ENCODE measurements at places on chromosomes 3 and 15. TPM values are rescaled to one million over a fixed set of nuclear protein-coding genes. Genes with fewer than 3 reads are reported as not detected.

The IL17RC gene
- 30.1 TPM for total RNA-seq

The SCAANT1 gene
- not detected for total RNA-seq

The SYNM gene
- 5.6 TPM for total RNA-seq

The RTP4 gene
- not detected for total RNA-seq

The EXD1 gene
- total RNA-seq = not detected

The NTRK3 gene
- 0.23 TPM for total RNA-seq

The CHDH gene
- under 0.01 TPM for total RNA-seq

The TMCO5A gene
- not detected for total RNA-seq

The CLSTN2 gene
- 0.13 TPM for total RNA-seq

The IL17RB gene
- total RNA-seq = not detected

The TLR9 gene
- total RNA-seq = not detected

- no peak for DNase-seq
Observed at GRCh38 chr3:1677576-1678156, 421.0 kb upstream of the CNTN4 start.

- DNase-seq = no peak
Observed at GRCh38 chr3:71443332-71443731, 140.2 kb downstream of the FOXP1 start.

DNA sequence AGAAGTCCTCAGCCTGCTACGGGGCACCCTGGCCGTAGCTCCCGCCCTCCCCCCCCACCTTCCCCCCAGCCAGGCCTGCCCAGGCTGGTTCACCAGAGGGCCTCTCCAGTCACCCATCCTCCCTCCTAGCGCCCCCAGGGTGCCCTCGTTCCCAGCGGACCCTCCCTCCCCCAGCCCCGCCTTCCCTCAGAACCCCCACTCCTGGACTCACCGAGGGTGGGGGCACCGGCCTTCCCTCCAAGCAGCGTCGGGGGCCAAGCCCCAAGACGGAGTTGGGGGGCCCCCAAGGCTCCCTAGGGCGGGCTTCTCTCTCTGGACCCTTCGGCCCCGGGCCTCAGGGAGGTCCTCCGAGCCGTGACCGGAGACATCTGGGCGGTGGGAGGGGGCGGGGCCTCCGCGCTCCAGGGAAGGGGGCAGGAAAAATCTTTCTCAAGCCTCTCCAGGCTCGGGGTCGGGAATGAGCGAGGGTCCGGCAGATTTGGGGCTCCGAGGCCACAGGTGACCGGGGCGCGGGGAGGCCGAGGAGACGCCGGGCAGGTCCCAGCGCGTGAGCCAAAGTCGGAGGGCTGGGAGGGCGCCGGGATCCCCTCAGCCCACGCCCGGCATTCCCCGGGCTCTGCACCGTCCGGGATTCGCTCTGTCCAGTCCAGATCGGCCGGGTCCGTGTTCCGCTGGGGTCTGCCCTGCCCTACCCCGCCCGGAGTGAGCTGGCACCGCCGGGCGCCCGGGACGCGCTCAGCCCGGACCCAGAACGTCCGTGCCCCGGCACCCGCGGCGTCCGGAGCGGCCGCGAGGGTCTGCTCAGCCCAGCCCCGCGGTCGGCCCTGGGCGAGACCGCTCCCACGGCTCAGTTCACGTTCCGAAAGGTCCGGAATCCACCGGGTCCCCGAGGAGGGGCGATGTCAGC, 999 bp downstream of the INSYN1 start:
- no peak for DNase-seq

GRCh38 chr3:178482981-178483380, 53.3 kb upstream of the KCNMB2 start:
- peak; percentile 54 for DNase-seq

- DNase-seq = peak; percentile 52
Observed at GRCh38 chr3:105495021-105495420, 128.3 kb downstream of the ALCAM start.

- peak; percentile 86 for DNase-seq
Observed at GRCh38 chr15:59528961-59529402, 82.6 kb upstream of the GCNT3 start.

- DNase-seq = peak; percentile 15
Observed at GRCh38 chr3:175020101-175020500, 161.0 kb downstream of the NAALADL2 start.

- peak; percentile 25 for DNase-seq
Observed at GRCh38 chr15:77107068-77107467, 36.2 kb upstream of the TSPAN3 start.

GRCh38 chr3:101942356-101942755, 93.0 kb downstream of the NFKBIZ start:
- peak; percentile 65 for DNase-seq

GRCh38 chr3:168024537-168024941, 71.2 kb downstream of the GOLIM4 start:
- peak; percentile 97 for DNase-seq

DNA sequence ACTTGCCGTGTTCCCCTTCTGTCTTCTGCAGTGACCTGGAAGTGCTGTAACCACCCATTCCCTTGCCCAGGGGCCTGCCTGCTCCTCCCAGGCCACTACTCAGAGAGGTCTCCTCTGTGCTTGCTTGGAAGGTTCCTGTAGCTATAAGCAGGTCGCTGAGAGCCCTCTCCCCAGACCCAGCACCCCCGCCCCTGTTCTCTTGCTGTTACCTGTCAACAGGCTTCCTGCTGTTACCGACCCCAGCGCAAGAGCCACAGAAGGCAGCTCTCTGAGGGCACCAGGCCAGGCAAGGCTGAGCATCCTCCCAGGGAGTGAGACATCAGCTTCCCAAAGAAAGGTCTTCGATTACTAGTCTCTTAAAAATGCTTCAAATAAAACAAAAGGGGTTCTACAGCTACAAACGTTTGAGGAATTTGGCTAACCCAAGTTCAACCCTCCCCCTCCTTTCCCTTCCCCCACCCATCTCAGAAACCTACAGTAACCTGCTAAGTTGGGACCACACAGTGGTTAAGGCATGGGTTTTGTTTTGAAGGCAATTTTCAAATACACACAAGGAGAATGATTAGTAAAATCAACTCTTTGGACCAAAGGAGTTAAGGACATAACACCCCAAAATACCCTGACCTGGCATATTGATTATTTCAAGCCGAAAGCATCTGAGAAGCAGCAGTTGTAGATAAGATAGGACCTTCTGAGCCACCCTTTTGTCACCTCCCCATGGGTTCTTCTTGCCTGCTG, 74.9 kb upstream of the MFGE8 start:
- no peak for DNase-seq

GRCh38 chr15:69118089-69118488, 42.3 kb upstream of the GLCE start:
- DNase-seq = peak; percentile 20

DNA sequence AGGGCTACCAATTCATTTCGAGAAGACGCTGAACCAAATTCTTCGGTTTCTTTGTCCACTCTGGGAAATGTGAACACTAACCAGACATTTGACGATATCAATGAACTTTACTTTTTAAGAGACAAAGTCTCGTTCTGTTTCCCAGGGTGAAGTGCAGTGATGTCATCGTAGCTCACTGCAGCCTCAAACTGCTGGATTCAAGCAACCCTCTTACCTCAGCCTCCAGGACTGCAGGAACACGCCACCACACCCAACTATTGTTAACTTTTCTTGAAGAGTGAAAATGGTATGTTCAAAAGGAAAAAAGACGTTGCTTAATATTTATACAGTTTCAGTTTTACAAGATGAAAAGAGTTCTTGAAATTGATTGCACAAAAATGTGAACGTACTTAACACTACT, 30.6 kb downstream of the MB21D2 start:
- no peak for DNase-seq

GRCh38 chr15:46996359-46996758, 720.9 kb upstream of the SEMA6D start:
- no peak for DNase-seq

DNA sequence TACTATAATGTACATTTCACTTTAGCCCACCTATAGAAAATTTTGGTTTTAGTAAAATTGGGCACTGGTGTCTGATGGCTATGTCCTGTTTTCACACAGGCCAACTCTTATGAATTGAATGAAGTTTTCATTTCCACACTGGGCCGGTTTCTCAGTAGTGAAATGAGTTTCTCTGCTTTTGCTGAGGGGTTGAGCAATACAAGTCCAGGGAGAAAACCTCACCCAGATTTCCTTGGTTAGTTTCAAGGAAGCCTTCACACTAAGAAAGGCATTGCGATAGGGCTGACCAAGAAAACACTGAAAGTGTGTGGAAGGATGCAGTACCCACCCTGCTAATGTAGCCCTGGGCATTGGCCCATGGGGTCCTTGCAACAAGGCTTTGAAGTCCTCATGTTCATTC, 331.5 kb upstream of the CFAP20DC start:
- no peak for DNase-seq

- DNase-seq = no peak
Observed at GRCh38 chr3:170799009-170799408, 71.0 kb downstream of the RPL22L1 start.

DNA sequence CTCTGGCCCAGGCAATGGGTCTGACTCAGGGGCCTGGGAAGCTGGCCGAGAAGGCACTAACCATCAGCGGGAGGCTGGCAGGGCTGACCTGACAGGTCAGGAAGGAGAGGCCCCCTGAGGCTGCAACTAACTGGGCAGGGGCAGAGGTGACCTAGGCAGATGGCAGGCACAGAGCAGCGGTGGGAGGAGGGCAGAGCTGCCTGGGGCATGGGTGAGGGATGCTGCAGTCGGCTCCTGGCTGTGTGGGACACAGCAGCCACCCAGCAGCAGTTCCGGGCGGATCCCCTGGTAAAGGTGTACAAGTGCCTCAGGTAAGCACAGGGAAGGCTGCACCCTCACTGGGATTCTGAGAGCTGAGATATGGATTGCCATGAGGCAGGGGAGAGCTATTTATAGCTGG, 236.1 kb downstream of the OCA2 start:
- DNase-seq = no peak

DNA sequence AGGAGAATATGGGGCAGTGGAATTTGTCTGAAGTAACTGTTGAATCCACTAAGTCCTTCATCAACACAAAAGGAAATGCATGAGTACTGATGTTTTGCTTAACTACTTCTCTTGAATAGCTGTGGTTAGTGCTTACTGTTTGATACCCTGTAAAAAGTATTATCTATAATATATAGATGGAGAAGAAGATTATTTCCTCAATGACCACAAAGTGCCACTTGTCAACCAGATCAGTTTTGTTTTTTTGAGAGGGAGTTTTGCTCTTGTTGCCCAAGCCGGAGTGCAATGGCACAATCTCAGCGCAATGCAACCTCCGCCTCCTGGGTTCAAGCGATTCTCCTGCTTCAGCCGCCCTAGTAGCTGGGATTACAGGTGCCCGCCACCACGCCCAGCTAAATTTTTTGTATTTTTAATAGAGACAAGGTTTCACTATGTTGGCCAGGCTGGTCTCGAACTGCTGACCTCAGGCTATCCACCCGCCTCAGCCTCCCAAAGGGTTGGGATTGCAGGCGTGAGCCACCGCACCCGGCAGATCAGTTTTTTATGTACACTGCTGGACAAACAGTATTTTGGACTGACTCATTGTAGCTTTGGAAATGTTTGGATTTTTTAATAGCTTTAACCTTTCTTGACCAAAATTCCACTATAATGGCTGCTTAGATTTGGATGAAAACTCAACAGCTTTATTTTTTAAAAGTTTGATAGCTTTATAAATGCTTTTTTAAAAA, 1.5 kb upstream of the RPLP1 start:
- peak; percentile 15 for DNase-seq

GRCh38 chr3:182668974-182669373, 124.3 kb upstream of the ATP11B start:
- DNase-seq = no peak

DNA sequence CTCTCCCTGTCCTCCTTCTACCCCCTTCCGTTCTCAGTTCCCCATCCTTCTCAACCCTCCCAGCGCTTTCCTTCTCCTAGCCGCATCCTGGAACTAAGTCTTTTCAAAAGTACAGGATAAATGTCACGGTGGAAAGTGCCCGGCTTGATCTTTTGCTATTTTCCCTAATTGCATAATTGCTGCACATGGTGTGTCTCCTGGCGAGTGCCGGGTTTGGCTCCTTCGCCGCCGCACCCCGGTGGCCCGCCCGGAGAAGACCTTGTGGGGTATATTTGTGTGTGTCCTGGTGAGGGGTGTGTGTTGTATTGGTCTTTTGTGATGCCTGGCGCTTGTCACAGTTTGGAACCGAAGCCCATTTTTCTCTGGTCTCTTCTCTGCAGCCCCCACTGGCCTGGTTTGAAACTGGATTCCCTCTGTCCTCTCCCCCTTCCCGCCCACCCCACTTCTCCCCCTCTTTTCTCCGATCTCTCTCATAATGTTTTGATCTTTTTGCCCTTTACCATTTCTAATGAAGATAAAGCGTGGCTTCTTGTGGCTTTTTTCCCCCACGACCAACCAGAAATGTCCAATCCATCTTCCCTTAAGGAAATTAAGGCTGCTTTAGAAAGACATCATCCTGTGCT, 692 bp downstream of the UBE2E2 start:
- peak; percentile 32 for DNase-seq

DNA sequence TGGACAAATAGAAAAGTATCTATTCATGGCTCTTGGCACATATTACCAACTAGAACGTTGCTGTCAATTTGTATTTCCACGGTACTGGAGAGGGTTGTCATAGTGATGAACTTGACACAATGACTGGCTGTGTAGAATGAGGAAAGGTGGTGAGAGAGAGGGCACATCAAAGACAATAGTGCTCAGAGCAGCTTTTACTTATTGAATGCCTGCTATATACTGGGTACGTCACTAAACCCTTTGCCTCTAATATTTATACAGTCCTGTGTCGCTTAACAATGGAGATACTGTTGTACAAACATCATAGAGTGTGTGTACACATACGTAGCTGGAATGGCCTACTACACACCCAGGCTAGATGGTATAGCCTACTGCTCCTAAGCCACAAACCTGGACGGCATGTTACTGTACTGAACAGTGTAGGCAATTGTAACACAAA, 8.3 kb downstream of the TMPRSS7 start:
- DNase-seq = no peak

DNA sequence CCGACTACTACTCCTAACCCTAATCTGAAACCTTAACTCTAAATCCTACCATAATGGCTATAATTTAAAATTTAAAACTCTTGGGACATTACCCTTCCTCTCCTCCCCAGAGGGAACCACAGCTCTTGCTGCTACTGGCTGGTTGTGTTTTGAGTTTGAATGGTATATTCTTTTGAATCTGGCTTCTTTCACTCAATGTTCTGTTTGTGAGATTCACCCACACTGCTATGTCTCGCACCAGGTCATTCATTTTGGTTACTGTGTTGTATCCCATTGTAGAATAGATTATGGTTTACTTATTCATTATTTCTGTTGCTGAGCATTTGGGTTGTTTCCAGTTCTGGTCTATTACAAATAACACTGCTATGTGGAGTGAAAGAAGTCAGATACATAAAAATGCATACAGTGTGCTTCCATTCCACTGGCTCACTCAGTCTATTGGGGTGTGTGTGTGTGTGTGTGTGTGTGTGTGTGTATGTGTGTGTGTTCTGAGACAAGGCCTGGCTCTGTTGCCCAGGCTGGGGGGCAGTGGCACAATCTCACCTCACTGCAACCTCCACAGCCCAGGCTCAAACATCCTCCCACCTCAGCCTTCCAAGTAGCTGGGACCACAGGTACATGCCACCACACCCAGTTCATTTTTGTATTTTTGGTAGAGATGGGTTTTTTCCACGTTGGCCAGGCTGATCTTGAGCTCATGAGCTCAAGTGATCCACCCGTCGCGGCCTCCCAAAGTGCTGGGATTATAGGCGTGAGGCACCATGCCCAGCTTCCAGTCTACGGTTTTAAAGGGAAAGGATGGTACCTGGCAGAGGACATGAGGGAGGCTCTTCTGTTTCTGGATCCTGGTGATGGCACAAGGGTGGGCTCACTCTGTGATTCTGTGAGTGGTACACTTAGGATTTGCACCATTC, 19.2 kb upstream of the SYNM start:
- DNase-seq = peak; percentile 29

- DNase-seq = no peak
Observed at GRCh38 chr3:149523512-149524299, 49.2 kb downstream of the TM4SF4 start.

- peak; percentile 80 for DNase-seq
Observed at GRCh38 chr3:4720316-4721075, 227.3 kb downstream of the ITPR1 start.

Data from LHCN-M2 (cell line).